ENCODE measurements at places on chromosomes 11 and 22.

DNA sequence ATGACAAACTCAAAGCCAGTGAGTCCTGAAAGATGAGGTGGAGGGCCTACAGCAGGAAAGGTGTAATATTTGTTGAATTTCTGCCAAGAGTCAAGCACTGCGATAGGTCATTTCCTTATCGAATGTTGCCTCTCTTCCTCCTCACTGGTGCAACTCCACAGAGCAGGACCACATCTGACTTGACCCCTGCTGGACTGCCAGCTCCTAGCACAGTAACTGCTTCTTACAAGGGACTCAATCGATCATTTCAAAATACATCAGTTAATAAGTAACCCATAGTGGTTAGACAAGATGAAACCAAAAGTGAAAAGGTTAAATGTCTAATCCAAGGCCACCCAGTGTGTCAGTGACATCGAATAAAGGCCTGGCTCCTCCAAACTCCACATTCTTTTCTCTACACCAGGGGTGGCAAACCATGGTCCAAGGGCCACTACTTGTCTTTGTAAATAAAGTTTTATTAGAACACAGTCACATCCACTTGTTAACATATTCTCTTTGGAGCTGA is 98.5 kb upstream of the CSNK2A3 start:
- no peak for DNase-seq

DNA sequence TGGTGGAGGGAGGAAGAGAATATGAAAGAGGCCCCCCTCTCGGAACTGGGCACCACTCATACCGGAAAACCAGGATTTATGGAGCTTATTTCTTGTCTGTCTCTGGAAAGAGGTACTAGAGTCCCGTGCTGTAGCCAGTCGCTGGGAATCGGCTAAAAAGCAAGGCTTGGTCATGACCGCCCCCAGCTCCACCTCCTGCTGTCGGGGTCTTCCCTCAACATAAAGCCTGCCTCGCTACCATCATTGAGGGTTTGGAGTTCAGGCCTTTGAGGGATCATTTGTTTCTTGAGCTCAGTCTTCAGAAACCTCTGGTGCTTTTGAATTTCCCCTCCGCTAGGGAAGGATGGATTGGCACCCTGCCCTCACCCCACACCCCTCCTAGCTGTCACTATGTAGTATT is 97.1 kb downstream of the TSPAN18 start:
- DNase-seq = no peak

DNA sequence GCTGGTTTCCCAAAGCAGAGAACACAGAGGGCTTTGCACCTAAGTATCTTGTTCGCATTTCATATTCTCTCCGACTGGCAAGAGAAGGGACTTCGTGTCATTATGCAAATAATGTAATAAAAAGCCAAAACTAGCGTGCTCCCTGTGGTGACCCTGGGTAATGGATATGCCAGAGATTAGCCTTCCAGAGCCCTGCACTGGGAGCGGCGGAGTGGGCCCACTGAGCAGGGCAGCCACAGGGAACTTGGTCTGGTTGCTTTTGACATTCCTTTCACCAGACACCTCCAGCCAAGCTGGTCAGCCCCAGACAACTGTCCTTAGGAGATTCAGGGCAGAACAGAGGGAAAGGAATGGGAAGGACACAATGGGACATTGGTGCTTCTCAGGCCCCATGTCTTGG is 56.1 kb downstream of the FLI1 start:
- DNase-seq = no peak

- DNase-seq = no peak
Observed at GRCh38 chr11:9146477-9146876, 55.1 kb upstream of the SCUBE2 start.

- no peak for DNase-seq
Observed at GRCh38 chr22:20807315-20807752, 33.4 kb downstream of the SERPIND1 start.

GRCh38 chr11:1884303-1884700 is 7.4 kb downstream of the PRR33 start:
- no peak for DNase-seq
